ENCODE measurements at places on chromosomes 6 and 20.

- no peak for DNase-seq
These were observed 36.1 kb downstream of the NINL start for GRCh38 chr20:25549172-25549773.

GRCh38 chr6:12884983-12885382 is 168.4 kb downstream of the PHACTR1 start:
- DNase-seq: no peak

- DNase-seq: no peak
These were observed 1.6 kb upstream of the ADIG start for GRCh38 chr20:38579219-38579910.

DNA sequence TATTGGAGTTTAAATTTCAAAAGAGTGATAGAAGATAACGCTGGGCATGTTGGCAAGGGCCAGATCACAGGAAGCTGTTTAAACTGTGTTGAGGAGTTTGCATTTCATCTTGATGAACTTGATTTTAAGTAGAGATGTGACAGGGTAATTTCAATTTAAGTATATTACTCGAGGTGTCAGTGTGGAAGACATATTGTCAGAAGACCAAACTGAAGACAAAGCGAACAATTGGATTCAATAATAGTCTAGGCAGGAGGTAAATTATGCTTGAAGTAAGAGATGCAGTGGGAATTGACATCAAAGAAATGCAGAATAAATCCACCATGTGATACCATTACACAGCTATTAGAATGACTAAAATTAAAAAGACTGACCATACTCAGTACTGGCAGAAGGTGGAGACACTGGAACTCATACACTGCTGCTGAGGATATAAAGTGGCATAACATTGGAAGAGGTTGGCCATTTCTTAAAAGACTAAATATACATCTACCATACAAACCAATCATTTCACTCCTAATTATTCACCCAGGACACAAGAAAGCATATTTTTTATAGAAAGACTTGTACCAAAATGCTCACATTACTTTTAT is 240.8 kb downstream of the ARHGAP18 start:
- no peak for DNase-seq

DNA sequence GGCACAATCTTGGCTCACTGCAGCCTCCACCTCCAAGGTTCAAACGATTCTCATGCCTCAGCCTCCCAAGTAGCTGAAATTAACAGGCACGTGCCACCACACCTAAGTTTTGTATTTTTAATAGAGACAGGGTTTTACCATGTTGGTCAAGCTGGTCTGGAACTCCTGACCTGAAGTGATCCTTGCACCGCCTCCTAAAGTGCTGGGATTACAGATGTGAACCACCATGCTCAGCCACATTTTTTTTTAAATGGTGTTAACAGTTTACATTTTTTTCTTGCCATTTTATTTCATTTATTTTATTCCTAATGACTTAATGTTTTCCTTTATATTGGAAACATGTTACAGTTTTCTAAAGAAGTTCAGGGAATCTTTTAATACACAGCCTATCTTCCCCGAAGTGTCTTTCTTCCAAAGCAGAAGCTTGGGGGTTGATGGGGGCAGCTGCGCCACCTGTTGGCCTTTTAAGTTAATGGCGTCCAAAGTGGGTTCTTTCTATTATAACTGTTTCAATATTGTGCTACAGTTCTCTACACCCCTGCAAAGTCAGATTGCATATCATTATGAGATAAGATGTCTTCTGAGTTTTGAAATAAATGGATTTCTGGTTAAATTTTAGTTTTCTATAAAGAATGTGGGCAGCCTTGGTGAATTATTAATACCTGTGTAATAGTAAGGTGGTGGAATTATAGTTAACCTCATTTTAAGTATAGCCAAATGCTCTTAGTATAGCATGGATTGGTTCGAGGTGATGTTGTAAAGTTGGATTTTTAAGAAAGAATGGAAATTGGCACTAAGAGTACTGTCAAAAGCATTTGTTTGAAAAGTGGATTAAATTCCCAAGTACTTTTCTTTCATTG is 42.0 kb upstream of the PLCG1 start:
- peak; percentile 67 for DNase-seq

GRCh38 chr6:139296927-139297326 is 5.1 kb upstream of the TXLNB start:
- no peak for DNase-seq

DNA sequence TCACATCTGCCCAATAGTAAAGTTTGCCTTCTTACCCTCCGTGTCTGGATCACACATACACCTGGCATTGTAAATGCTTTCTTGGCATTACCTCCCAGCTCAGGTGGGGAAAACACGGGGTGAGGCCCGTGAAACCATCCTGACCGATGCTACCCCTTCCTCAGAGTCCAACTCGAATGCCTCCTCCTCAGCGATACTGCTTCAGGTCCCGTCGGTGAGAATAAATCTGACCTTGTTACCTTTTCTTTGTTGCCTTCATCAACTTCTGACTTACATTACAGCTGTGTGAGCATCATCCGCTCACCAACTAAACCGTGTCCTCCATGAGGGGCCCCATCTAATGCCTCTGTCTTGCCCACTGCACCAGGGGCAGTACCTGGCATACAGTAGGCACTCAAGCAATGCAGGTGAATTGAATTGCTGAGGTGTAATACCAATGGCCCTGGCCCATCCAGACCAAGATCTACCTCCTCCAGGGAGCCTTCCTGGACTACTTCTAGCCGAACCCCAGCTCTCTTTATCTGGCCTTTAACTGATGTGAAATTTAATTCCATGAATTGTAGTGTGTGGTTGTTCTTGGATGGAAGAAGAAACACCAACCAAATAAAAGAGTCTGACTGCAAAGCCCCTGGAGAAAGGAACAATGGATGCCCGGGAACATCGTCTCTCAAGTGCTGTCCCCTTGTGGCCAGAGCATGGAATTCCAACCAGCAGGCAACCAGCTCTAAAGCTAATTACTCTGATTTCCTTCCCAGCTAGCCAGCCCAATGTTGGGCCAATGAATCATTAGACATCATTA is 141.5 kb downstream of the ANKRD60 start:
- peak; percentile 33 for DNase-seq

- DNase-seq: no peak
These were observed 237.1 kb upstream of the MOCS1 start for GRCh38 chr6:40171343-40171742.

DNA sequence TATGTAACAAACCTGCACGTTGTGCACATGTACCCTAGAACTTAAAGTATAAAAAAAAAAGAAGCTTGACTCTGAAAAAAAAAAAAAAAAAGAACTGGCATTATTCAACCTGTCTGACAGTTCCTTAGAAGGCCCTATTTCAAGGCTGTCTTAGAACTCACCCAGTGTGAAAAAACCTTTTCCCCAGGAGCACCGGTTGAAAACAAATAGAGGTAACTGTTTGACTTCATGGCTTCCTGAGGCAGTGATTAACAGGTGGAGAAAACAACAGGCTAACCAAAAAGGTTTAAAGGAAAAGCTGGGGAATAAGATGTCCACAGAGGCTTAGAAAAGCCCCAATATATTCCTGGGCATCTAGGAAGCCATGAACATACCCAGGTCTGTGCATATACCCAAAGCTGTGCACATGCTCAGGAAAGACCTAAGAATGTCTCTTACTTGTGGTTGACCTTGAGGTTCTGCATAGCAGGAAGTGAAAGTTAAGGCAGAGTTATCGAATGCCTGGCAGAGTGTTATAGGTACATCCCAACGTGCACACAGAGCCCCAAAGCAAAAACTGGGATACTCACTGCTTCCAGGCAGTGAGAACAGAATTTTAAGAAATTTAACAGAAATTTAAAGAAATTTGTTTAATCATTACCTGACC is 7.0 kb downstream of the UQCC1 start:
- DNase-seq: no peak

DNA sequence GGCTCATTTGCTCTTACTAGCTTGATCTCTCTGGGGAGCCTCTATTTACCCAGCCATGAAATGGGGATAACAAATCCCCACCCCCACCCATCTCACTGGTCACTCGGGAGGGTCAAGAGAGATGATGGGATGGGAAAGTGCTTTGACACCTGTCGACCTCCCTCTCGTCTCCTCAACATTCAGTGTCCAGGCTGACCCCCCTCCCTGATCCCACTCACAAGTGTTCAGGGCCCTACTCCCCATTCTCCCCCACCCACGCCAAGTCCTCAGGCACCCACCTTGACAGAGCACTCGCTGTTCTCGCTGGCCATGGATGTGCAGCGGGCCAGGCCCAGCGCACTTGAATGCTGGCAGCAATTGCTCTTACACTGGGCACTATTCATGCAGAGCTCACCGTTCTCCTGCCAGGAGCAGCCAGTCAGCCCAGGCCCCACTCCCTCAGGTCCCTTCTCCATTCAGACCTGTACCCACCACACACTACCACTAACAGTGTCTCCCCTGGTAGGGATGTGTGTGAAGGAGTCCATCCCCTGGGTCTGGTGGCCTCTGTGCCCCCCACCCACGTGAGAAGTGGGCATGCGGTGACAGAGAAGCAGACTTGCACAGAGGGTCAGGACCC is 1.6 kb downstream of the CLPS start:
- DNase-seq: no peak

DNA sequence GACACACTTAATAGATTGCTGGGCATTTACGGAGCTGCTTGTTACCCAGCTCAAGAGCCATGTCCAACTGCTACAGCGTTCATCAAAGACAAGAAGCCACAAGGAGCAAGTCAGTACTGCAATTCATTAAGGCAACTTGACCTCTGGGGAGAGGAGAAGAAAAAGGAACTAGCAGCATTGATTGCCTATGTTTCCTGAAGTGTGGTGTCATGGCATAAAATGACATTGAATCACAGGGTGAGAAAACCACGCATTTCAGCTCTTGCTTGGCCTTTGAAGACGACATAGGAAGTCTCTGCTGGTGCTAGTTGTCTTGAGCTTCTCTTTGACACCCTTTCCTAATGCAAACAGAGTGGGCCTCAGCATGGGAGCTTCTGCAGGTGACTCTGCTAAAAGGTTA is 139.1 kb downstream of the CDH26 start:
- DNase-seq: no peak

DNA sequence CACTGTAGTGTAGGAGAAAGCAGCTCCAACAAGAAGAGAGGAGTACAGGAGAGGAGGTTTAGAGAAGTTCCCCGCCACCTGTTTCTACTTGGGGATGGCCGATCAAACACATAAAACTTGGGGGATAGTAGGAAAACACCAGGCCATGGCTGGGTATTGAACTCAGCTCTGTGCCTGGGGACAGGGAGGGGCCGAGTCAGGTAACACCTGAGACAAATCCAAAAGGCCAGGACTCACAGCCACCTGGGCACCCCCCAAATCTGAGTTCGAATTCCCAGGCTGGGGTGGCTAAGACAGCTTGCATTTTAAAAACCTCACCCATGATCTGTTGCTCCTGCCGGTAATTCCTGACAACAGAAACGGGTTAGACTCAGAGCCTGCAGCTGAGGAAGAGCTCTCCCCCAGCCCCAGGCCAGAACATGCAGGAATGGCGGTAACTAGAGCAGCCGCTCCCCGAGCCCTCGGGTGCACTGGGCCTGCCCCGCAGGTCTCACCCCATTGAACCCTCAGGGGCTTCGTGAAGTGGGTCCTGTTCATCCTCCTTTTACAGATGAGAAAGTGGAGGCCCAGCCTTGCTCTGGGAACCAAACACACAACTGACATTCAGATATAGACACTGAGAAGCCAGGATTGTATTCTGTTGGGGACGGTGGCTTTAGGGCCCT is 61.0 kb downstream of the TCP11 start:
- no peak for DNase-seq

DNA sequence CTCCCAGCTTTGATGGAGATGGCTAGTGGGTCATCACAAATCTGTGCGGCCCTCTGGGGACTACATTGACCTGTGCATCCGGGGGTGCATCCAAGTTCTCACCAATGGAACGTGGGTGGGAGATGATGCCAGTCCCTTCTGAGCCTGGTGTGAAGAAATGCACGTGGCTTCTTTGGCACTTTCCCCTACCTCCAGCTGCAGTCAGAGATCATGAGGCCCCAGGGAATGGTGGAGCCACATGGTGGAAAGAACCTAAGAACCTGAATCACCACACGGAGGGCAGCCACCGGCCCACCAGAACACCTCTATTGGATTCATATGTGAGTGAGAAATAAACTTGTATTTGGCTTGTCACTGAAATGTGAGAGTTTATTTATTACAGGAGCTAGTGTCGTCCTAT is 9.9 kb upstream of the CDKN1A start:
- no peak for DNase-seq

GRCh38 chr20:59485576-59486454 is 118.5 kb upstream of the PHACTR3 start:
- DNase-seq: no peak

DNA sequence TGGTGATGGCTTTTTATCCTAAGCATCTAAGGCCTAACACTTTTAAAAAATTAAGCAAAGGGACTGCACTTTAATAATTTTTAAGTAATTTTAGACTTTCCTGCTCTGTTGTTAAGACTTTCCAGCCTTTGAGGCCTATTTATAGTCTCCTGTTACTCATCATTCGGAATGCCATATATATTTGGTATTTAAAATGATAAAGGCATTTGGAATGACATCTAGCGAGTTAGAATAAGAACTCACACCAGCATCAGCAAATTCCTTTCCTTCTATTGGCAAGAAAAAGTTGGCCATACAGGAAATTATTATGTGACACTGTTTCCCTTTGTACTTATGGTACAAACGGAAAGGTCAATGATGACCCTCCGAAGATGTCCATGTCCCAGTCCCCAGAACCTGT is 88.1 kb upstream of the STMND1 start:
- no peak for DNase-seq

GRCh38 chr6:124002377-124003081 is 198.9 kb downstream of the NKAIN2 start:
- DNase-seq: no peak

- no peak for DNase-seq
These were observed 3.8 kb downstream of the NSFL1C start for GRCh38 chr20:1462834-1463233.

- no peak for DNase-seq
These were observed 345.3 kb downstream of the CDKAL1 start for GRCh38 chr6:20879526-20879925.

DNA sequence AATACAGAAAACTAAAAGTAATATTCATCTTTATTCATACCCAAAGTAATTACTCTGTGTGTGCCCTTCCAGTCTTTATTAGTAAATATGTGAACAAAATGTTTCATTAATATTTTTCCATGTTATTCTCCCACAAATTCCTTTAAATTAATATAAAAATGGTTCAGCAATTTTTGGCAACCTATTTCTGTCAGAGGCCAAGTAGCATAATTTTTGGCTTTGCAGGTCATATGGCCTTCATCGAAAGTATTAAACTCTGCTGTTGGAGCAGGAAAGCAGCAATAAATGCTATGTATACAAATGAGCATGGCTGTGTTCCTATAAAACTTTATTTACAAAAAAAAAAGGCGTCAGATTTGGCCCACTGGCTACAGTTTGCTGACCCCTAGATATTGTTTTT is 16.1 kb downstream of the ZC2HC1B start:
- no peak for DNase-seq

- no peak for DNase-seq
These were observed 14.0 kb upstream of the KCNK15 start for GRCh38 chr20:44731657-44732056.

DNA sequence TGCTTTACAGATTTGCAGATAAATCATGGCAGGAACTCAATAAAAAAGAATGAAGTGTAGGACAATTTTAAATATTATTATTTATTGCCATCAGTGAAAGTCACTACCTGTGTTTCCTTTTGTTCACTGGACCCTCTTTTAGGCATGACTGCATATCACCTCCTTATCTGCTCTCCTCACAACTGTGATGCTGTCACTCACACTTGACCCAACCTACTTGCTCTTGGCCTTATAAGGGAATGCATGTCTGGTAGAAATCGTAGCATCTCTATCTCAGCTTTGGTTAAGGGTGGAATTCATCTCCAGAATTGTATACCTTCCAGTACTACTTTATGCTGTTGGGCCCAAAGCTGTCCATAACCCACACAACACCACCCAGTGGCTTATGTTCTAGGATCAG is 47.6 kb upstream of the RNF144B start:
- DNase-seq: no peak

- DNase-seq: no peak
These were observed 143.3 kb downstream of the UST start for GRCh38 chr6:148890096-148890495.
